Endothelial cell of coronary artery (primary cell): ENCODE measurements at places on chromosomes 12 and 14. TPM values are rescaled to one million over a fixed set of nuclear protein-coding genes. Genes with fewer than 3 reads are reported as not detected.

AGAP2 gene
- under 0.01 and 0.09 TPM in 2 replicates for total RNA-seq

KRT71 gene
- total RNA-seq: not detected in 2 replicates

KRT6A gene
- 0.27 and 0.56 TPM in 2 replicates for total RNA-seq

NEUROD4 gene
- total RNA-seq: not detected in 2 replicates

FGD4 gene
- 22.4 and 44.8 TPM in 2 replicates for total RNA-seq

WSCD2 gene
- total RNA-seq: not detected in 2 replicates
